H4 (cell line): ENCODE measurements at places on chromosomes 6 and 20.

GRCh38 chr6:52749556-52750152 lies 13.6 kb downstream of the GSTA2 start:
- DNase-seq, result no peak

DNA sequence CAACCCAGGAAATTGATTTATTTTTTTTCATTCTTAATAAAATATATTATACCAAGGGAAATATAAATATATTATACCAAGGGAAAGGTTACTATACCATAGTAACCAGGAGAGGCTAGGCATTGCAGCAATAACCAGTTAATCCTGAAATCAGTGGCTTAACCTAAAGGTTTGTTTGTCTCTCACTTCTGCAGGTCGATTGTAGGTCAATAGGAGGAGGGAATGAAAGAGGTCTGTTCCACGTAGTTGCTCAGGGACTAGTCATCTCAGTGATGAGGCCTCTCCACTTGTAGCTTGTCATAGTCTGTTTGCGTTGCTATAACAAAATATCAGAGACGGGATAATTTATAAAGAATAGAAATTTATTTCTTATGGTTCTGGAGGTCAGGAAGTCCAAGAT lies 168.0 kb downstream of the GJA1 start:
- DNase-seq, result no peak

- no peak for DNase-seq
Observed at GRCh38 chr6:33170176-33171015, 21.9 kb downstream of the COL11A2 start.

DNA sequence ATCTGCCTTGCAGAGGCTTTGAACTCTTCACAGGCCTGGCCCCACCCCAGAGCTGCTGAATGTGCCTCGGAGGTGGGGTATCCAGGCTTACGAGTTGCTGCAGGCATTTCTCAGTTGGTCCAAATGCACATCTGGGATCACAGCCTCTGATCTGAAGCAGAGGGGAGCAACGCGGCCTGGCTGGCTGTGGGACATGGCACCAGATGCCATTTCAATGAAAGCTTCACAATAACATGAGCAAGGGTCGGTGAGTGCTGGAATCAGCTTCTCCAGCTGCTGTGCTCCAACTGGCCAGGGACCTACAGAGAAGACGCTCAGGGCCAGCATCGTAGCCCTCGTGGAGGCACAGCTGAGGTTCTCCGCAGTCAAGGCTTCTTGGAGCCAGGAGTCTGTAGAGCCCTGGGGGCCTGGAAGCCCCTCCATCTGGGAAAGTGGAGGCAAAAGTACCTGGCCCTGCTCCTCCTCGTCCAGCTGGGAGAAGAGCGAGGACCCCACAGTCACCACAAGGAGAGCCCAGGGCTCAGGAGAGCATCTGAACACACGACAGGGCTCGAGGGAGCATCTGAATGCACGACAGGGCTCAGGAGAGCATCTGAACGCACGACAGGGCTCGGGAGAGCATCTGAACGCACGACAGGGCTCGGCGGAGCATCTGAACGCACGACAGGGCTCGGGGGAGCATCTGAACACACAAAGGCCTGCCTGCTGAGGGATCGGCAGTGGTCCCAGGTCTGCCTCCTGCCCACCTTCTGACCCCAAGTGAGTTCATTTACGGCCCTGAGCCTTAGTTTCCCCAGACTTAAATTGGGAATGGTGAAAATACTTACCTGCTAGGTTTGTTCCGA lies 165.2 kb downstream of the DLL1 start:
- DNase-seq, result no peak

DNA sequence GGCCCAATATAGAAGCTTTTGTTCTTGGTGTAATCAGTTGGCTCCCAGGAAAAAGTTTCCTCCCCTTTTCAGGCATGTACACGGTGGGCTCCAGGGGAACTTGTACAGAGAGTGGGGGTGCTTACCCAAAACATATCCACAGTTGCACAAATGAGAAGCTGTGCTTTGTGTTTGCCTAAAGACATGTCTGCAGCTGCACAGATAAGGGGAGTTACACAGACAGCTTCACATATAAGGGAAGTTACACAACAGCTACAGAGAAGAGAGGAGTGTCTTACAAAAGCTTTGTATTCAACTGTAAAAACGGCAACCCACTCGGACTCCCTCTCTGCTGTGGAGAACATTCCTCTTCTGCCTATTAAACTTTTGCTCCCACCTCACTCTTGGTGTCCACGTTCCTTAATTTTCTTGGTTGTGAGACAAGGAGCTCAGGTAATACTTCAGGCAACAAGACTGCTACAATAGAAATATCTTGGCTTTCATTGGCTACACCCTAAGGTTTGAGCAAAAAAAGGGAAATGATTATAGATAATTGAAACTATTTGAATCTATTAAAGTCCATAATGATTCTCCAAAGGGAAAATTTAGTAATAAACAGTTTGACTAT lies 7.4 kb upstream of the PNRC1 start:
- no peak for DNase-seq

DNA sequence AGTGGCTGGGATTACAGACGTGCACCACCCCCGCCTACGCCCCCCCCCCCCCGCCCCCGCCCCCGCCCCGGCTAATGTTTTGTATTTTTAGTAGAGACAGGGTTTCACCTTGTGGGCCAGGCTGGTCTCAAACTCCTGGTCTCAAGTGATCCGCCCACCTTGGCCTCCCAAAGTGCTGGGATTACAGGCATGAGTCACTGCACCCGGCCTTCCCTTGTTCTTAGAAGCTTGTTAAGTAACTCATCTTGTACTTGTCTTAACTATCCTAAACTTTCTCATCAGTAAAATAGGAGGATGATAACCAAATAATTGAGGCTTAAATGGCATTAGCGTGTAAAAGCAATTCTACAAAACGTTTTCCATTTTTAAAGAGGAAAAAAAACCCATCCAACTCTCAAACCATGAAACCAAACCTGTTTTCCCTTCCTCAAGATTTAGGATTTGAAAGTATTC lies 4.2 kb downstream of the CDYL start:
- DNase-seq, result no peak

DNA sequence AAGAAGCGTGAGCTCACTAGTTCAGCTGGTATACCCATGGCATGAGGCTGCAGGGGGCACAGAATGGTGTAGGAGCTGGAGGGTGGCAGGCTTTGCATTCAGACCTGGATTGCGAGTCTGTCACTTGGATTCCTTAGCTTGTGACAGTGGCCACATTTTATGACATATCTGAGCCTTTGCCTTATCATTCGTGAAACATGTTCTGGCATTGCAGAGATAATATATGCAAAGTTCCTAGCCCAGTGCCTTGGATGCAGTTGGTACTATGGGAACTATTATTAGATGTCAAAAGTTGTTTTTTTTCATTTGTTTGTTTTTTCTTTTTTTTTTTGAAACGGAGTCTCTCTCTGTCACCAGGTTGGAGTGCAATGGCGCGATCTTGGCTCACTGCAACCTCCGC lies 230.7 kb upstream of the PRDM1 start:
- no peak for DNase-seq

DNA sequence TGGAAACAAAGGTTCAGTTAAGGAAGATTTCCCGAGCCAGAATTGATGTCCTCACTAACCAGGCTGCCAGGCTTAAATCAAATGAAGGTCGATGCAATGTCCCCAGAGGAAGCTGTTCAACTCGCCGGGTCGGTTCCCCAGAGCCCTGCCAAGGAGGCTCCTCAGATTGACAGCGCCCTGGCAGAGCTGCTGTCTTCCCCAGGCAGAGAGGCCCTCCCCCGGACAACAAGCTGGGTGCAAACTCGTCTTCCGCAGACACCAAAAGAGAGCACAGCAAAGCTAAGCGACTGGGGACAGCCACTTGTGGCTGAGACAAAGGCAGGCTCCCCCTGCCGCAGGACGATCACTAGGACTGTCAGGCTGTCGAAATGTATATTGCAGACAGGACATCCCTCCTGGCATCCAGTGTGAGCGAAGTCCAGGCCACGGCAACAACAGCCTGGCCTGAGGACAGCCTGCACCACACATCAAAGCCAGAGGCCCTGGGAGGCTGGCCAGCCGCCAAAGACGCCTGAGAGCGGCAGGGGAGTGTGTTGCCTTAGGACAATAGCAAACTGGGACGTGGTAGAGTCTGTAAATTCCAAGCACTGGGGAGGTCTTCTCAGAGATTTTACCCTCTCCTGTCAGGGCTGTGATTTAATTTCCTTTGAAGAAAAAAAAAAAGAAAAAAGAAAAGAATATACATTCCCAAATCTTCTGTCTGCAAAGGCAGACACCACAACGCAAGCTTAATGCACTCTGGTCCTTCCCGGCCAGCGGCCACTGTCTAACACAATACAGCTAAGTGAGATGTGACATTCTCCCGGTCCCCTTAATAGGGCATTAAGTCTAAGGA lies 99.1 kb downstream of the HIVEP2 start:
- DNase-seq, result peak; percentile 69

DNA sequence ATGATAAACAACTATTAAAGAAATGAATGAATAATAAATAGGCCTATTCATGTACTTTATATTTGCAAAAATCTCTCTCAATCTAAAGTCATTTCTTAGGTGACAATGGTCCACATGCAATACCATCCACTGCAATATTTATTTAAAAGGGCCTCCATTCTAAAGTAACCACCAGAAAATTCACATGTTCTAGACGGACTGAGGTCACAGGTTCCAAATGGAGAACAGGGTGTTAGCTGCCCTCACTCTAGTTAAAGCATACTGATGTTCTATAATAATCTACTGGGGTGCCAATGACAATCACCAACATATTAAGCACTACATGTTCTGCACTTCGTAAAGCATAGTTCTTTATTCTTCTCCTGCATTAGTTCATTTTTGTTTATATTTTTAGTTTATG lies 1.2 kb downstream of the HBS1L start:
- no peak for DNase-seq

DNA sequence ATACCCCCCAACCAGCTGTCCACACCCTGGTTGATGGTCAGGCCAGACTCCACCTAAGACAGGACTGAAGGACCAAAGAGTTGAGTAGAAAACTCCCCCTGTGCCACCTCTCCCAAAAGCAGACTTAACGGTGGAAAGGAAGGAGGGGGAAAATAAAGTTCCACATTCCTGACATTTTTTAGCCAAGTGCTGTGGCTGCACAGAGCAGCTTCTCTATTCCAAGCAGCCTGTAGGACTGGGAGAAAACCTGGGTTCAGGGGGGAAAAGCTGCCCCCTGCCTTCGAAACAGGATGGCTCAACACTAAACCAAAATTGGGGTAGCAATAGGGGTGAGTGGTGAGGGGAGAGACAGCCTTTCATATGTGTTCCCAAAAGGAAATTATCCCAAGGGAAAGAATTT lies 3.6 kb downstream of the TRAM2 start:
- DNase-seq, result no peak

GRCh38 chr6:2549834-2550233 lies 200.9 kb downstream of the MYLK4 start:
- DNase-seq, result no peak

DNA sequence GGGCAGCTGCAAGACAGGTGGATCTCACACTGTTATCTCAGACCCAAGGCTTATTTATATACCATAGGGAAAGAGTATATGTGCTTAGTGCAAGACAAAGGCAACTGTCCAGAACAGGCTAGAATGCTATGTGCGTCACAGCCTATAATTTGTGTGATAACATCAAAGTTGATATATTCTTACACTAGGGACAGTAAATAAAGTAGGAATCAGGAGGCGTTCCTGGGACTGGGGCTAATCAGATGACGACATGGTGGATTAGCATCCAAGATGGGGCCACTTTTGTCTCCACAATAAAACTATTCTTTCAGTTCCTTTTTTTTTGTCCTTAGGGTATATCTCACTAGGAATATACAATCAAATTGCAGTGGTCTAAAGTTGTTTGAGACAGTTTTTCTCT lies 54.9 kb upstream of the IER3 start:
- DNase-seq, result no peak

- no peak for DNase-seq
Observed at GRCh38 chr6:116963972-116964371, 86.9 kb downstream of the RFX6 start.

DNA sequence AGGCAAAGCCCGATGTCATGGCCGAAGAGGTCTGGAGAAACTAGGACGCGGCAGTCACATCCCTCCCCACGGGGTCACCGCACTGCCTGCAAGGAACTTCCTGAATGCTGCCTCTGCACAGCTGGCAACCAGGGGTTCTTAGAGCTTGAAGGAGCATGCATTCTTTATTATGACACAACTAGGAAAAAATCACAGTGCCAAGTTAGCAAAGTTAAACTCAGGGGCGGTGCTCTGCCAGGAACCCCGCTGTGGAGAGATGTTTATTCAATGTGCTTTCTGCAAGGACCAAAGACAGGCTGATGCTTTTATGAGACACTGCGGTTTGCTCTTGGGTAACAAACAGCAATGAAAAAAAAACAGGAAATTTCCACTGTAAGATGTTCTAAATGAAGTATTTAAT lies 287.3 kb upstream of the FOXQ1 start:
- DNase-seq, result peak; percentile 96

GRCh38 chr6:12718015-12718414 lies 1.4 kb downstream of the PHACTR1 start:
- no peak for DNase-seq

GRCh38 chr6:115945306-115945705 lies 115.4 kb downstream of the FRK start:
- DNase-seq, result peak; percentile 32

GRCh38 chr20:60137657-60138245 lies 179.5 kb downstream of the CDH26 start:
- DNase-seq, result no peak

GRCh38 chr6:146881228-146882181 lies 282.7 kb downstream of the ADGB start:
- DNase-seq, result no peak

GRCh38 chr20:19528286-19529030 lies 229.6 kb upstream of the RIN2 start:
- DNase-seq, result no peak

DNA sequence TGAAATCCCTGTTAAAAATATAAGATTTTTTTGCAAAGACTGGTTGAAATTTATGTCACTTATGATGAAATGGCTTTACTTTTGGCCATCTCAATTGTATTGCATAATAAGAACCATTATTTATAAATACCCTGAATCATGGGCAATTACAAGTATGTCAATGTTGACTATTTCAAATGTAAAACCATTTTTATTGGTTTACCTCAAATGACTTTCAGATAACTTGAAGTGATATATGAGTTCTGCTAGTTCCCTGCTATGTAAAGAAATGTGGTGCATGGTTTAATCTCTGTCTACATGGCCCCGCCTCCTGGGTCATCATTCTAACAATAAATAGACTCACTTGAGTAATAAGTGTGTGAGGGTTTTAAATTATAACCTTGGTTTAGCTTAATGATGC lies 275.6 kb upstream of the PREP start:
- DNase-seq, result no peak

DNA sequence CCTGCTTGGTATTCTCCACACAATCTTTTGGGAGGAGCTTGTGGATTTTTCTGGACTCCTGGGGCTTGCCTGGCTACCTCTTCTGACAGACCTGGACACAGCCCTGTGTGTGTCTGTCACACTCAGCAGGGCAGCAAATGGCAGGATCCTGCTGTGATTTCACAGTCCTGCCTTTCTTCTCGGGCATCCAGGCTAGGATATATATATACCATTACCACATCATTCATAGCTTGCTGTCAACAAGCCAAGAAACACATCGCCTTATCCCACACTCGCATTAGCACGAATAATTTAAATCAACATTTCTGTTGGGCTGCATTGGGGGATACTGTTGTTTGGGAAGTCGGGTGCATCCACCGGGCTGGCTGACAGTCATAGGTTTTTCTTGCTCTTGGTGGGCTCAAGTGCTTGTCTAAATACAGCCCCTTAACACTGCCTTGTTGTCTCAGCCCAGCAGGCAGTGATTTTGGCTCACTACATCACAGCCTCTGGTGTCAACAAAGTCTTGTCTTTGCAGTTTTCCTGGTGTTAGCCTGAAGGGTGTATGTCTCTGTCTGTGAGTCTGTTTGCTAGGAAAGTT lies 154.9 kb upstream of the FERMT1 start:
- DNase-seq, result no peak

- DNase-seq, result no peak
Observed at GRCh38 chr6:125224231-125224861, 70.8 kb downstream of the TPD52L1 start.

GRCh38 chr6:107806691-107807090 lies 17.4 kb downstream of the SCML4 start:
- DNase-seq, result no peak
